ENCODE measurements at places on chromosomes 1 and 21.

- DNase-seq = no peak
Measured at GRCh38 chr1:88562991-88563390, 121.1 kb upstream of the PKN2 start.

- no peak for DNase-seq
Measured at GRCh38 chr1:24266398-24266941, 52.7 kb upstream of the GRHL3 start.

- no peak for DNase-seq
Measured at GRCh38 chr1:5451671-5452070, 540.6 kb downstream of the NPHP4 start.

DNA sequence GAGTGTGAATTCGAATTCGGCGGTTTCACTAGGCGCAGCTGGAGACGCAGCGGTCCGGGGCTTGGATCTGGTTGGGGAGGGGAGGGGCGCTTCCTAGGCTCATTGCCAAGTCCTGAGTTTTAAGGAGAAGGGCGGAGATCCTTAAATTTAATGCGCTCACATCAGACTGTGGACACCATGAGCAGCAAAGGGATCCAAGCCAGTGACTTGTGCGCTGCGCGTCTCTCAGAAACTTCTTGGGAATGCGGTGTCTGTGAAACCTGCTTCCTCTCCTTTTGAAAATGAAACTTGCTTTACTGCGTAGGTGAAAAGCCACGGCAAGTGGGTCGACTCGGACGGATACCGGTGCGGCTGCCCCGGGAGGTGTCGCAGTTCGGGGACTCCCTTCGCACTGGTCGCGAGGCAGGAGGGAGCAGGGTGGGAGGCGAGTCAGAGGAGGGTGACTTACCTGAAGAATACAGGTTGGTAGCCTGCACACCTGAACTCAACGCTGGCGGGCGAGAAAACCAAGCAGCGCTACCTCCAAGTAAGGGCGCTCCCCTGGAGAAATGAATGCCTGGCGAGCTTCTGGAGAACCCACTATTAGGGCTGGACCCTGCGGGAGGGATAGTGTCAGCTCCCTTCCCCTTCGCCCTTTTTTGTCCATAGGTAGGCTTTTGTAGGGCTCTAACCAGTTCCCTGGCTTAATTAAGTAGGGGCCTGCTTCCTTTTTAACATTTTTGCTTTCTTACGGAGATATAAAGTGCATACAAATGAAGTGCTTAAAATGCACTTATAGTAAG is 992 bp downstream of the TENT5C start:
- no peak for DNase-seq

GRCh38 chr1:151314137-151314875 is 12.9 kb downstream of the PI4KB start:
- peak; percentile 84 for DNase-seq

DNA sequence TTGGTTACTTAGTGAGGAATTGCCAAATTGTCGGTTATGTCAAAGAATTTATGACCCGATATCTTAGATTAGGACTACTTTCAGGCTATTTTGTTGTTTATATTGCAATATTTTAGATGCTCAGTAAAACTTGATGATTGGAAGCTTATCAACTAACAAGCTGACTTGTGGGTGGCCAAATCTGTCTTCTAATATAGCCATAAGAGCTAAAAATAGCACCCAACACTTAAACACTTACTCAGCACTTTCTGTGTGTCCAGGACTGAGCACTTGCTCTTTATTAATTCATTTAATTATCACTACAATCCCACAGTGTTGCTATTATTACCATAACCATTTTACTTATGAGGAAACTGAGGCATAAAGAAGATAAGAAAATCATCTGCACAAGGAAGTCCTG is 50.4 kb downstream of the RWDD3 start:
- DNase-seq = no peak

GRCh38 chr1:47881505-47882442 is 115.4 kb downstream of the TRABD2B start:
- no peak for DNase-seq

- no peak for DNase-seq
Measured at GRCh38 chr1:215772151-215772550, 205.0 kb downstream of the KCTD3 start.

DNA sequence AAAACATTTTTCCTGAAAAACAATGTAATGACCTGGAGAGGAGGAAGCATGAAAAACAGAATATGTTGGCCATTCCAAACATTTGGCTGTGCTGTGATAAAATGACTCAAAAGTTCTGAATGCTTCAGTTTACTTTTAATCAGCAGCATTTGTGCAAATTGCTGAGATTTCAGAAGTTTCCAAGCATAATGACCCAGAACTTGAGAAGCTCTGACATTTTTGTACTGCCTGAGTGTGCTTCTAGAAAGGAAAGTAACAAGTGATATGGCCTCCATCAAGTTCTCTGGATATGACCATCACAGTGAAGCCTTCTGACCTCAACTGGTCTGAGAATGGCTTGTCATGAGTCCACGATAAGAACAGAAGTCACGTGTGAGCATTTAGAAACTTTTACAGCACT is 283.4 kb upstream of the ZRANB2 start:
- DNase-seq = no peak

- no peak for DNase-seq
Measured at GRCh38 chr1:198165927-198166647, 9.3 kb downstream of the NEK7 start.

GRCh38 chr1:9630331-9631111 is 21.0 kb upstream of the PIK3CD start:
- no peak for DNase-seq

- peak; percentile 78 for DNase-seq
Measured at GRCh38 chr1:193408782-193409293, 222.4 kb upstream of the B3GALT2 start.

- DNase-seq = peak; percentile 92
Measured at GRCh38 chr1:223129229-223129901, 13.7 kb downstream of the TLR5 start.

- DNase-seq = no peak
Measured at GRCh38 chr1:150259758-150260669, 2.4 kb downstream of the CA14 start.

GRCh38 chr21:31607791-31608190 is 51.7 kb upstream of the SOD1 start:
- no peak for DNase-seq

GRCh38 chr1:64848803-64849202 is 103.9 kb downstream of the RAVER2 start:
- DNase-seq = no peak
